CD14-positive monocyte (primary cell): ENCODE measurements at places on chromosomes 3 and 15.

GRCh38 chr15:33788906-33789540 is 179.3 kb upstream of the CHRM5 start:
- DNase-seq: no peak

GRCh38 chr3:110881069-110881468 is 190.5 kb upstream of the NECTIN3 start:
- no peak for DNase-seq

DNA sequence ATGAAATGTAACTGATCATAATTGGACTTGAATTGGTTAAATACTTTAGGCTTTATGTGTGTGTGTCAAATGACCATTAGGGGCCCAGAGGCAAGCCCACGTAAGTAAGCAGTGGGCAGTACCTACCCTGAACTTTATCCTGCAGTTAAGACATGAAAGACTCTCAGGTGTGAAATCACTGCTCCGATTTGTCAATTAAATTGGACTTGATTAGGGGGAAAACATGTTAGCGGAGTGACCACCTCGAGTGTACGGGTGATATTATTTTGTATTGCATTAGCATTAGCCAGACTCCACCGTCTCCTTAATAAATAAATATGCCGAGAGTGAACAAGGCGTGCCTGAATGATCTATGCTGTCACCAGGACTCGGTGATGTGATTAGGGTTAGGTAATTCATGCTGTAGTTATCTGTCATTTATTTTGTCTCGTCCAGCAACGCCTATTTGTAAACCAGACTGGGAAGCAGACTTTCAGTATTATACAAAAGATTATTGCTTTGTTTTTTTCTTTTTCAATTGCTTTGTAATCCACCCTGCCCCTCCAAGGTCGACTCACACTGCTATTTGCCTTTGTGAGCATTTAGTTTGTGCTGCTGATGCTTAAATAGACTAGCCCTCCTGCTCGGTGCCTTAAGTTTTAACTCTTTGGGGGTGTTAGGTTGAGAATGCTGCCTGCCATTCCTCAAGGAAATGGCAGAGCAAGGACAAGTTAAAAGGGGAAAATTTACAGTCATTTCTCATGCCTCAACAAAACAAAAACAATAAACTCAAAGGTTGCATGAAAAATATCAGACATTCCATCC is 1.8 kb downstream of the RBMS3 start:
- no peak for DNase-seq

DNA sequence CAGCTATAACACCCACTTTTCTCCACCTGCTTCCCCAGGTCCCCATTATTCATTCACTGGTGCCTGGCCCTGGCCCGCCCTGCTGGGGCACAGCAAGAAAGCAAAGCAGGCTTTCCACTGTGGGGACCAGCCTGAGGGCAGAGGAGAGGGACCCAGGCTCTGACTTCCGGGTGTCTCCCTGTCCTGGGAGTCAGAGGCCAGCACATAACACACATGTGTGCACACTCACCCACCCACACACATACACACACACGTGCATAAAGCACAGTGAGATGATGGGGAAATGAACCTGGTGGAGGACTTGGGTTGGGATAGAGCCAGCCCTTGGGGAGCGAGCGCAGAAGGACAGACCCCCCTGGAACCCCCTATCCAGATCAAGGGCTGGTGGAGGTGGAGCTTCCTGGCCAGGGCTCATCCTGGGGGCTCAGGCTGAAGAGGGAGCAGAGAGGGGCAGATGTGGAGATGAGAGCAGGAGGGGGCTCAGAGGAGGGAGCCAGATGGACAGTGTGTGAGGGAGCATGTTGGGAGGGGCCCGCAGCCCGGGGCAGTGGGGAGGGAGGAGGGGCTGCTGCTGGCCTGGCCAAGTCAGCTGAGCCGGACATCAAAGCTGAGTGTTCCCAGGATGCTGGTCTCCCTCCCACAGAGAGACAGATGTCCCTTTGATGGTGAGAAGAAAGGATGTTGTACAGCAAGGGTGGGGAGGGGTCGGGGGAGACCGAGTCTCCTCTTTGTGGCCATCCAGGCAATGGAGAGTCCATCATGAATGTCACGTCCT is 78.2 kb downstream of the LINGO1 start:
- no peak for DNase-seq

GRCh38 chr15:96053031-96053780 is 277.3 kb upstream of the NR2F2 start:
- DNase-seq: peak; percentile 7

GRCh38 chr3:155972885-155973584 is 102.6 kb downstream of the GMPS start:
- DNase-seq: no peak

- DNase-seq: no peak
These were observed 351 bp downstream of the INSYN1 start for GRCh38 chr15:73752806-73753193.

GRCh38 chr3:139113231-139113992 is 68.7 kb upstream of the PRR23C start:
- no peak for DNase-seq

GRCh38 chr3:110654843-110655502 is 416.6 kb upstream of the NECTIN3 start:
- no peak for DNase-seq

- no peak for DNase-seq
These were observed 26.0 kb upstream of the MAGEF1 start for GRCh38 chr3:184737641-184738505.

- no peak for DNase-seq
These were observed 98.5 kb upstream of the TSC22D2 start for GRCh38 chr3:150309557-150309956.

GRCh38 chr3:141316851-141317250 is 51.5 kb upstream of the ZBTB38 start:
- no peak for DNase-seq

GRCh38 chr3:10193692-10194327 is 29.1 kb downstream of the IRAK2 start:
- no peak for DNase-seq

- DNase-seq: no peak
These were observed 17.9 kb upstream of the ABI3BP start for GRCh38 chr3:101011136-101011535.

GRCh38 chr3:4515916-4516579 is 22.9 kb downstream of the ITPR1 start:
- DNase-seq: no peak

- DNase-seq: no peak
These were observed 5.5 kb downstream of the ARPIN start for GRCh38 chr15:89907289-89907688.

- no peak for DNase-seq
These were observed 15.7 kb downstream of the ZNF589 start for GRCh38 chr3:48256557-48256956.

DNA sequence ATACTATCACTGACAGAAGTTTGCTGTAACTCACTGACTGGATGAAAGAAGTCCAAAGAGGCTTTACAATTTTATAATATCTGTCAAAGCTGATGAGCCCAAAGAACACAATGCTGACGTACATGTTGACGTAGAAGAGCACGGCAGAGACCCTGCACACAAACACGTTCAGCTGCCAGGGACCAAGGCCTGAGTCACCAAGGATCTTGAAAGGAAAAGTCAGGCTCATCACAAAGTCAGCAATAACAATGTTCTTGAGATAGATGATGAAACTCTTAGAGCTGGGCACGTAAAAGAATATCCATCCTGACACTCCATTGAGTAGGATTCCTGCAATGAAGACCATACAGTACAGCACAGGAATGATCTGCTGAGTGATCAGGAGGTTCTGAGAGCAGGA is 10.9 kb upstream of the GPR171 start:
- no peak for DNase-seq

GRCh38 chr15:43800286-43801141 is at the start of gene HYPK:
HYPK (plus strand) TSS chr15:43800599; CDS start chr15:43800623, 24 bp downstream.
- peak; percentile 88 for DNase-seq

- no peak for DNase-seq
These were observed 776.1 kb upstream of the SEMA6D start for GRCh38 chr15:46941241-46941640.

- DNase-seq: no peak
These were observed at the start of gene WWTR1 for GRCh38 chr3:149657926-149658743. WWTR1 (minus strand) TSS chr3:149658025; CDS start chr3:149657306, 719 bp downstream.

GRCh38 chr3:10357592-10358308 is 36.8 kb upstream of the SEC13 start:
- peak; percentile 52 for DNase-seq

- peak; percentile 40 for DNase-seq
These were observed 47.3 kb upstream of the IL12A start for GRCh38 chr3:159941038-159942000.

- DNase-seq: no peak
These were observed 11.5 kb downstream of the LIMD1 start for GRCh38 chr3:45606003-45606402.

DNA sequence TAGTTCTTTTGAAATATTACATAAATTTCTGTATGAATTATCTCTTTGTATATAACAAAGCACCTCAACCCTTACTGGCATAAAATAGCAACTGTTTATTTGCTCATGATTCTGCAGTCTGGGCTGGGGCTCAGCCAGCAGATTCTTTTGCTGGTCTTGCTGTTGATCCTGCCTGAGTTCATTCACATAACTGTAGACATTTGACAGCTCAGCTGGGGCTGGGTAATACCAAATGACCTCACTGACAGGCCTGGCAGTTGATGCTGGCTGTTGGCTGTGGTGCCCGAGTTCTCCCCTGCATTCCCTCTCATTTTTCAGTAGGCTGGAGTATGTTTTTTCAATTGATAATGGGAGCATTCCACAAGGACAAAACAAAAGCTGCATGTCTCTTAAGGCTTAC is 449.9 kb upstream of the GOLIM4 start:
- no peak for DNase-seq
